ENCODE measurements at places on chromosomes 13 and 19. TPM values are rescaled to one million over a fixed set of nuclear protein-coding genes. Genes with fewer than 3 reads are reported as not detected.

Gene DPF1
- polyA plus RNA-seq, result not detected

Gene HS6ST3
- polyA plus RNA-seq, result not detected

Gene VSTM2B
- polyA plus RNA-seq, result not detected

Gene NKPD1
- polyA plus RNA-seq, result 0.20 TPM

Gene ZNF14
- 8.9 TPM for polyA plus RNA-seq

Gene SIGLEC8
- polyA plus RNA-seq, result not detected

Gene ARRDC5
- polyA plus RNA-seq, result 5.5 TPM

Gene POU4F1
- polyA plus RNA-seq, result not detected

Gene GRIK5
- polyA plus RNA-seq, result not detected

Gene LACC1
- polyA plus RNA-seq, result 1.7 TPM

Gene ZNF77
- 3.1 TPM for polyA plus RNA-seq

Gene FFAR1
- not detected for polyA plus RNA-seq

Gene LILRB3
- polyA plus RNA-seq, result 0.49 TPM

Data from CD8-positive, alpha-beta memory T cell (primary cell).